ENCODE measurements at places on chromosomes 2 and 18.

DNA sequence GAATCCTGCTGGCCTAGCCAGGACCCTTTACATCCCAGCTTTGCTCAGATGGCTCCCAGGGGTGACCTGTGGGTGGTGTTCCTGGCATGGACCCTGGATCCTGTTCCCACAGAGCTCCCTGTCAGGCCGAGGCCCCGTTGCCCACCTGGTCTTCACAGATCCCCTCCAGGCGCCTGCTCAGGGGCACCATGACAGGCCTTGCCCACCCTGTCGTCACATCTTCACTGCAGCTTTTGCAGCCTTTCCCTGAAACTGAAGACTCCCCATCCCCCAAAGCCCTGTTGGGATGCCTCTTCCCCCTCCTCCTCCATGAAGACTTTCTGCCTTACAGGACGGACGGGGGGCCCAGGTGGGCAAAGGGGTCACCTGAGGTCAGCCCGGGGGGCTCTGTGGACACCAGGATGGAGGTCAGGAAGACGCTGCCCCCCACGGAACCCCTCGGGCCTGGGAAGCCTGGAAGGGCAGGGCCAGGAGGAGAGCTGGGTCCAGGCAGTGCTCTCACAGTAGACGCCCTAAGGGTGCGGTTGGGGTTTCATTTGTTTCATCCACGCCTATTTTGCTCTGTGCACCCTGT is 13.0 kb upstream of the KIF1A start:
- no peak for DNase-seq

- DNase-seq, result no peak
Measured at GRCh38 chr2:127330753-127331152, 36.8 kb upstream of the ERCC3 start.

- DNase-seq, result no peak
Measured at GRCh38 chr2:61288070-61288841, 126.3 kb downstream of the C2orf74 start.

DNA sequence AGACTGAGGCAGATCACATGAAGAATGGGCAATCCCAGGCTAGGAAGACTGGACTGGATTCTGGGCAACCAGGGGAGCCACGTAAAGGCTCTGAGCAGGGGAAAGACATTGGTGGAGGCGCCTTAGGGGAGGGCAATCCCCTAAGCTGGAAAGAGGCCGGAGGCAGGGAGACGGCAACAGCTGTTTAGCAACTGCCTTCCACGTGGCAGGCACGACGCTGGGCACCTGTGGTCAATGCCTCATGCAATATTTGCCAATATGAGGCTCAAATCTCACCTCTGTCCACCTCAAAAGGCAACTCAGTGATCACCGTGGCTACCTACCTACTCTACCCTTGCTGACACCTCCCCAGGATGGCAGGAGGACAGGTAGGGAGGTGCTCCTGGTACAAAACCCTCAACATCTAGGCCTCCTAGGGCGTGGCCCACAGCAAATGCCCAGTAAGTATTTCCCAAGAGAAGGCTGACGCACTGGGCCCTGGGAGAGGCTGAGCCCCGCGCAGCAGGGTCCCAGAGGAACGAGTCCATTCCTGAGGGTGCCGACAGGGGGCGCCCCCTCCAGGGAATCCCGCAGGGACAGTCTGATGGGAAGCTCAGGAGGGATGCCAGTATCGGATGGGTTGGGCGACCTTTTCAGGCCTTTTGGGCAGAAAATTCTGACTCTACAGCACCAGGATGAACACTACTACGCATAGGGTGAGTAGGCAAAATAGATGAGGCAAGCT is 8.9 kb downstream of the BOLA3 start:
- no peak for DNase-seq

DNA sequence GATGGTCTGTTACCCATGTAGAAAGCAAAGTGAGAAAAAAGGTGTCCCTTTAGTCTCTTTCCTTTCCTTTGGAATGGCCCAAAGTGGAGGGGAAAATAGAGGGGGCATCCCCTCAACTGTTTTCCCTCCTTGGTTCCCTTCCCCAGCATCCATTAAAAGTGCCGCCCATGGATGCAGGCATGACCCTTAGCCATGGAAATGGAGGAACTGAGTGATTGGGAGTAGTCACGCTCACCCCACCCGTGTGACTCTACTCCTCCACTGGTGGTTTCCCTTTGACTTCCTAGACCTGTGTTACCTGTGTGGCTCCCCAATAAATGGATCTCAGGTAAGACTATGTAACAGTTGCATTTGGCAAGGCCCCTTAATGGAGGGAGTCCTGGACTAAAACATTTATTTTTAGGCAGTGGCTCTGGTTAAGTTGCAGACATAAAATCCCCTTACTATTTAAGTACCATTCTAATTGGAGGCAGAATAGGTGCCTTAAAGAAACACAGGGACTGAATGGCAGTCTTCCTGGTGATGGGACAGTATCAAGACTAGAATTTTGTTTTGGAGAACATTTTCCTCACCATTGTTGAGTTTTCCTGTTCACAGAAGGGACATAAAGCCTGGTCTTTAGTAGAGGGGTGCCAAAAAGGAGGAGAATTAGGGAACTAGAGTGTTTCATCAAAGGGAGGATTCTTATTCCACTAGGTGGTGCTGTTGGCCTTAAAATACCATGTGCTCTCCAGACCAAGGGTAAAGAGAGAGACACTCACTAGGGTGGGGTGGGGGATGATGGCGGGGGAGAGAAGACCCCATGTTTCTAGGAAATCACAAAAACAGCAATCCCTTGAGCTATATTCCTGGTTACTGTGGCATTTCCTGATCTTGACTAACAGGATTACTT is 25.7 kb upstream of the PLA2R1 start:
- DNase-seq, result no peak

- DNase-seq, result no peak
Measured at GRCh38 chr18:36392164-36392978, 94.9 kb downstream of the FHOD3 start.

GRCh38 chr2:215831296-215831913 is 181.9 kb downstream of the MREG start:
- DNase-seq, result no peak

- DNase-seq, result no peak
Measured at GRCh38 chr2:199467066-199467822, 9.5 kb upstream of the SATB2 start.

- DNase-seq, result no peak
Measured at GRCh38 chr2:201996006-201996405, 37.6 kb upstream of the FZD7 start.

- DNase-seq, result no peak
Measured at GRCh38 chr2:126750506-126750905, 94.5 kb downstream of the GYPC start.

DNA sequence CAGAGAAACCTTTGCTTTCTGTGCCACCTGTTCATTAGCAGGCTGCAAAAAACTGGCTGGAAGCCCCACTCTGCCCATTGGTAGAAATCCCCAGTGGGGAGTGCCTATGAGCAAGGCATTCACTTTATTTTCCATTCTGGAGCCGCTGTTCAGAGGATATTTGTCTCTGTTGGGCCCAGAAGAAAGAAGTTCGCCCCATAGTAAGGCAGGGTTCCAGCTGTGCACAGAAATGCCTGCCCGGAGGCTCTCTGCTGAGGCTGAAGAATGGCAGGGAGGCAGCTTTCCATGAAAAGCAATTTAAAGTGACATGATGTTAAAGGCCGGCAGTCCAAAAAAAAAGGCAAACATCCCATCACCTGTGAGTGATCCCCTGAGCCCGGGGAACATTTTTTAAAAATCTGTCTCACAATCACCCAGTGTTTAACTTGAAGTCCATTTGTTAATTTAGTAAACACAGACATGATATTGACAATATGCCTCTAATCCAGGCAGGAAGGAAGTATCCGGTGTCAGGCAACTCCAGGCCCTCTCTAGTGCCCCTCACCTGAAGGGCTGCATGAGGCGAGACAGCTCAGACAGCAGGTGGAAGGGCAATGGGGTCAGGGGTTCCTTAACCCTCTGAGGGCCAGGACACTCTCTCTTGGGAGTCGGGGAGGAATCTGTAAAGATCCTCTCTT is 265.1 kb upstream of the SIX2 start:
- DNase-seq, result no peak

DNA sequence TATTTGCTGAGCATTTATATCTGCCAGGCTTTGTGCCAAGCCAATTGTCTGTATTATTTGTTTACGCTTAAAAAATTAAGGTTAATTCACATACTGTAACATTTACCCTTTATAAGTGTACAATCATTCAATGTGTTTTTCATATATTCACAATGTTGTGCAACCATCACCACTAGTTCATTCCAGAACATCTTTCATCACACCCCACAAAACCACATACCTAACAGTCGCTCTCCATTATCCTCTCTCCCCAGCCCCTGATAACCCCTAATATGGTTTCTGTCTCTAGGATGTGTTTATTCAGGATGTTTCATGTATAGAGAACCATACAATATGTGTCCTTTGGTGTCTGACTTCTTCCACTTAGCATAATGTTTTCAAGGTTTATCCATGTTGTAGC is 234.1 kb downstream of the INSIG2 start:
- DNase-seq, result no peak

- DNase-seq, result no peak
Measured at GRCh38 chr18:41128126-41128525, 826.9 kb upstream of the PIK3C3 start.

DNA sequence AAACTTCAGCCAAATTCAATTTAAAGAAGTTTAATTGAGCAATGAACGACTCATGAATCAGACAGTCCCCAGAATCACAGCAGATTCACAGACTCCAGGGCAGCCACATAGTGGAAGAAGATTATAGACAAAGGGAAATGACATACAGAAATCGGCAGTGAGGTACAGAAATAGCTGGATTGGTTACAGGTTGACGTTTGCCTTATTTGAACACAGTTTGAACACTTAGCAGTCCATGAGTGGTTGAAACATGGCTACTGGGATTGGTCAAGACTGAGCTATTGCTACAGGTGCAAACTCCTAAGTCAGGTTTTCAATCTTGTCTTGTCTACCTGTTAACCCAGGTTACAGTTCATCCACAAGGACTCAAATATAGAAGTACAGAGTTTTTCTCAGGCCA is 169.6 kb downstream of the DLGAP1 start:
- DNase-seq, result no peak

- no peak for DNase-seq
Measured at GRCh38 chr2:46194856-46195255, 102.4 kb upstream of the EPAS1 start.

DNA sequence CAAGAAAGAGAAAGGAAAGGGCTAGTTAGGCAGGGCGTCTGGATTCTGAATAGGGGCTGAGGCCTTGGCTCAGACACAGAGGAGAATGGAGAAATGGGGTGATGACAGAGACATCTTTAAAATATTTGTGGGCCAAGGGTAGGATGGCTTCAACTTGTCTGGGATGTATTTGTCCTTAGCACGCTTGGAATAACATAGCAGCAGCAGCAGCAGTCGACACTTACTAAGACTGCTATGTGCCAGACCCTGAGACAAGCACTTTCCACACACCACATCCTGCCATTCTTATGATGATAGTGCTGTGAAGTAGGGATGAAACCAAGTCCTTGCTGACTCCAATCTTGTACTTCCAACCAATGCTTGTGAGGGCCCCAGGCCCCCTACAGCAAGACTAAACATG is 2.6 kb downstream of the IL1RL1 start:
- DNase-seq, result no peak

GRCh38 chr2:205024822-205025518 is 479.7 kb downstream of the PARD3B start:
- no peak for DNase-seq

Measured in T-cell (primary cell).